Thoracic aorta (tissue), 2 donors: ENCODE measurements at places on chromosomes 2 and 18. TPM values are rescaled to one million over a fixed set of nuclear protein-coding genes. Genes with fewer than 3 reads are reported as not detected.

The MBP gene
- 42.2 TPM for total RNA-seq

The DSC2 gene
- 2.7 TPM for total RNA-seq

DNA sequence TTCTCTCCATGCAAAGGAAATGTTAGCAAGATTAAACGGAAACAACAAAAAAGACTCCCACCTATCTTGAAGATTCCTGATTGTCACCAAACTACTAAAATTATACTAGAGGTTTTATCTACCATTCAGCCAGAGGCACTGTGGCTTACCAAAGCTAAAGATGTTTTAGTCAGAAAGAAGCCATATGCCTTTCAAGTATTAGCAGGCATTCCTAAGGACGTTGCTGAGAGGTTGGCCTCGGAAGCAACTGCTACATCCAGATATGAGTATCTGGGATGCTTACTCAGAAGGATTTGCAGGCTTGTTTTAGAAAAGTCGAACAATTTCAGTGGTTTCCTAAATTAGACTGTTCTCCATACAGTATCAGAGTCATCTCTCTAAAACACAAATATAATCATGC is 88.3 kb upstream of the UBE2E3 start:
- DNase-seq, result no peak

DNA sequence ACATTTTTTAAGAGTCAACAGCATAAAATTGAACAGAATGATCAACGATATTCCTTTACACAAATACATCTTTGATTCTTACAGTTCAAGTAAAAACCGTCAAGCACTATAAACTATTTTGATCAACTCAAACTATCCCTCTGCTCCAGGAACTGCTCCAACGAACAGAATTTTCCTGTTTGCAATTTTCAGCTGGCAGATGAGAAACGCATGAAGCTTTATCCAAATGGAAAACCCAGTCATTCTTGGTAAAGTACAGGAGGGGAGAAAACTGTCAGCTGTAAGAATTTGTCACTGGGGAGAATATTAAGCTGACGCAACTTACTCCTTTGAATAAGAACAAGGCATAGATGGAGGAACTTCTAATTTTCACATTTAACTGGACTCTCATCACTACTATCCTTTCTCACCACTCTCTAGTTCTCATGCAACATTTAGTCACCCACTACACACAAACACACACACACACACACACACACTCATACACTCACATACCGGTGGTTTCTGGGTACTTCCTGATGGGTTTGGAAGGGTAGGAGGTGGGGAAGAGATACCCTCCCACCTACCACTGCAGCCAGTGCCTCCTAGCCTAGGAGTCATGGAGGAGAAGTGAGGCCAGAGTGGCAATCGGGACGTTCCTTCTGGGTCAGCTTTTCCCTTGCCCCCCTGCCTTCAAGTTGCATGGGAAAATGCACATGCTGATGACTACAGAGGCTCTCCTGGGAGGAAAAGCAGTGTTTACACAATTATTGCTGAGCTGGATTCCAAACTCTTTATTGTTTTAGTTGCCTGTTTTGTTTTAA is 54.0 kb upstream of the SPATS2L start:
- no peak for DNase-seq

The GLI2 gene
- total RNA-seq, result 4.9 TPM

The FEV gene
- total RNA-seq, result not detected

DNA sequence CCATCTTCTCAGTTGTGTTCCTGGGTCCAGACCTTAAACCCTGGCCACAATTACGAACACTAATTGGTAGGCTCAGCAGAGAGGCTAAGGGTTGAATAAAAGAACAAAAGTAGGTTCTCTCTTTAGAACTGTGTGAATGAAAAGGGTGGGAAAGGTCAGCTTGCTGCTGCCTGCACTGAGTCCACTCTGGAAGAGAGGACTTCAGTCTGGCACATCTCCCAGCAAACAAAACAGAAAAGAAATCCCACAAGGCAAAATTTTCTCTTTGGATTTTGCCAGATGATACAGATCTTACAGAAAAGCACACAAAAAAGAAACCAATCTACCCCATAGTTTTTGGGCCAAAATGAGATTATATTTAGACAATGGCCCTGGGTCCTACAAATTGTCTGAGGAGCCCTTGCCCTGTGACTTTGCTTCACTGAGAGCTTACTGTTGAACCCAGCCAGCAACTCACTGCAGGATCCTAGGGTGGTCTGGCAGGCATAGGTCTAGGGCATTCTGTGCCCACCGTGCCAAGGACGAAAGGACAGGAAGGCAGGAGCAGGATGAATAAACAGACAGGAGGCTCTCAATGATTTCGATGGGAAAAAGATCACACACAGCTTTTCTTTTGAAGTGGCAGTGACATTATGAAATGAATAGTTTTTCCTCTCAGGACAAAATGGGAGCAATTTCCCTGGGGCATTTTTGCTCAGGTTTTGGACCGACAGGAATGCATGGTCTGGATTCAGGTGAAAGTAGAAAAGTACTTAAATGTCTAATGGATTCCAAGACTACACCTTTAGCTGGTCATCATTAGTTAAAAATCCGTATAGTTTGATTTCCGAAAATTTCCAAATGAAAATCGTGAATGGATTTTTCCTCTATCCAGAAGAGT is 68.4 kb upstream of the STAM2 start:
- no peak for DNase-seq

DNA sequence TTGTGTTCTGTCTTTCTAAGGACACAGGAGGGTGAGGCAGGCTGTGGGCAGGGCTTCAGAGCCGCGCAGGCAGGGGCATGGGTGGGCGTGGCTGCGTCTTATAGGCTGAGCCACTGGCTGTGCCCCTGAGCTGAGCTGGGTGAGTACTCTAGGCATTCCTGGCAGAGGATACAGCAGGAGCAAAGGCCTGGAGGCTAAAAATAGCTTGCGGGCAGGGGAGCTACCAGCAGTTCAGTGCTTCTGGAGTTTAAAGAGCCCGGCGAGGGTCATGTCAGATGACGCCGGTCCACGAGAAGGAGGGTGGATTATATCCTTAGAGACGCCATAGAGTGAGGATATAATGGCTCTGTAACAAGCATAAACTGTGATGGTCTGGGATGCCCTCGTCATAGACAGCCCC is 31.5 kb upstream of the PDIA6 start:
- no peak for DNase-seq

The FBXO48 gene
- 0.56 TPM for total RNA-seq

DNA sequence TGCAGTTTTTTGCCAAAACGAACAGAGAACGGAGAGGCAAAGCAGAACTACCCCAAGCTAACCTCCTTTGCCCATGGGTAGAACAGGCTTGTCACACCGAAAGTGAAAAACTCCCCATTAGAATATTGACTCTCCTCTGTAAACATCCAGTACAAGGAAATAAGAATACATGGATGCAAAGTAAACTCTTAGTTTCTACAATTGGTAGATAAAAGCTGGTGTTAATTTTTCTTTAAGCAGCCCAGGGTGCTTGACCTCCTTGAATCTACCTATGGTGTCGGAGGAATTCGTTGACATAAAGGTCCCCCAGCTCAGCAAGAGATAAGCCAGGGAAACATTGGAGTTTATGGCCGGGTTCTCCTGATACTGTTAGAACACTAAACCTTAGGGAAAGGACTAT is 48.4 kb upstream of the DSG1 start:
- DNase-seq, result no peak

GRCh38 chr2:181122601-181123000 is 142.2 kb downstream of the UBE2E3 start:
- DNase-seq, result no peak

The SPTBN1 gene
- total RNA-seq, result 415 TPM

The ARMC9 gene
- 68.5 TPM for total RNA-seq

The DLX2 gene
- total RNA-seq, result 1.6 TPM

The GCA gene
- 22.5 TPM for total RNA-seq

- DNase-seq, result no peak
Measured at GRCh38 chr2:25285265-25286024, 56.3 kb downstream of the DNMT3A start.

GRCh38 chr18:75548353-75548905 is 120.9 kb upstream of the SMIM21 start:
- DNase-seq, result no peak

DNA sequence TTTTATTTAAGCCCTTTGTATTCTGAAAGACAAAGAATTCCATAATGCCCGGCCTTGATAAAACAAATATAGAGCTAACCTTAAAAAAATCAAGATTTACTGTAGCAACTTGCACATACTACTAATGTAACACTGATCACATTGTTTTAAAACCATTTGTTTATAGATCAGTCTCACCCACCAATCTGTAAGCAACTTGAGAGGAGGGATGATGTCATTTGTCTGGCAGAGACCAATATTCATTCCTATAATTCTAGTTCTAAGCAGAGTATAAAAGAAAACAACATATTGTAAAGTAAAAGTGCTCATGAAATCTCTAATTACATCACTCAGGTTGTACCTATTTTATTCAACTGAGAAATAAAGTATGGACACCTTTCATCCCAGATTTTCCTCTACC is 380.6 kb downstream of the TGIF1 start:
- DNase-seq, result no peak

DNA sequence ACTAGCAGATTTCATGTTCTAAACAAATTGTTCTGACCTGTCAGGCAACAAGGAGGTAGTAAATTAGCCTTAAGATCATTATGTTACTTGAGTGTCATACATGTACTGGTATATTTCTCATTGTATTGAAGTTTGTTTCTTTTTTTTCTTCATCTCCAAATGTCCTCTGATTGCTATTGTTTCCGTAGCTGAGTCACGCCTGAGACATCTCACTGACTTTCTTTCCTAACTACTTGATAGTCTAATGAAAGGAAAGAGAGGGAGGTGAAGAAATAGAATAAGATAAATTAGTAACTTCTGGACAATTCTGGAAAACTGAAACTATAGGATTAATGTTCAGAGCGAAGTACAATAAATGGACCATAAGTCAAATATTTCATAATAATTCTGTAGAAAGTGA is 1049.9 kb downstream of the TSN start:
- no peak for DNase-seq

The GAL3ST2 gene
- total RNA-seq, result 2.2 TPM

DNA sequence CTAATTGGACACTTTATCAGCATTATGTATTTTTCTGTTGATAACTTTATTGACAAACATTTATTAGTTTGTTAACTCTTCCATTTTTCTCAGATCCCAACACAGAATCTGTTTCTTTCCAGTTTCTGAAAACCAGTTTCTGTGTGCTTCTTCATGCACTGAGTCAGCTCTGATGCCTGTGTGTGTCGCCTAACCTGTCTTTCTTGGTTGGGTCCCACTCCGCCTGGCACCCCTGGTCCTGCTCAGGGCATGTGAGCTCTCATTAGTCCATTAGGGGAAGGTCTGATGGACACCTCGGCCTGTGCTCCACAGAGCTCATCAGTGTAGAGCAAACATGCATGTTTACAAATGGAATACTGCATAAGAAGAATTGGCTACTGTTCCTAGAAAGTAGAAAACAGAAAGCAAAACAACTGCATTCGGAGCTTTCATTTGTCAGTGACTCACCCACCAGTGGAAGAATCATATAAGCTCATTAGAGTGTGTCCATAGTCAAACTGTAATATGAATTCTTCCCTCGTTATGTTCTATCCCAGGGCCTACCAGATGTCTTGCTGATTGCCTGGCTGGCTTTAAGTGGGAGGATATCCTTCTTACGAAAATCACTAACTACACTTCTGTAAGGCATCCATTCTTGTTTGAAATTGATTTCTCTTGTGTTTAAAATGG is 137.7 kb downstream of the SNTG2 start:
- DNase-seq, result no peak

The LRP1B gene
- 0.27 TPM for total RNA-seq

DNA sequence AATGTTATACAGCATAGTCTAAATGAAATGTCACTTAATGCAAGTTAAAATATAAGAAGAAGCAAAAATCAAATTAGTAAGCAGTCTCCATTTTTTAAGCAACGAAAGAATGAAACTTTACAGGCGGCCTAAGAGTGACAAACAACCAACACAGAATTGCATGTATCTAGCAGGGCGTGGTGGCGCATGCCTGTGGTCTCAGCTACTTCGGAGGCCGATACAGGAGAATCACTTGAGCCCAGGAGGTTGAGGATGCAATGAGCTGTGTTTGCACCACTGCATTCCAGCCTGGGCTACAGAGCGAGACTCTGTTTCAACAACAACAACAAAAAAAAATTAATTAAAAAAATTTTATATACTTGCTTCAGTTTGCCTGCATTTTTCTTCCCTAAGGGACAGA is 16.6 kb downstream of the RBMS1 start:
- no peak for DNase-seq

DNA sequence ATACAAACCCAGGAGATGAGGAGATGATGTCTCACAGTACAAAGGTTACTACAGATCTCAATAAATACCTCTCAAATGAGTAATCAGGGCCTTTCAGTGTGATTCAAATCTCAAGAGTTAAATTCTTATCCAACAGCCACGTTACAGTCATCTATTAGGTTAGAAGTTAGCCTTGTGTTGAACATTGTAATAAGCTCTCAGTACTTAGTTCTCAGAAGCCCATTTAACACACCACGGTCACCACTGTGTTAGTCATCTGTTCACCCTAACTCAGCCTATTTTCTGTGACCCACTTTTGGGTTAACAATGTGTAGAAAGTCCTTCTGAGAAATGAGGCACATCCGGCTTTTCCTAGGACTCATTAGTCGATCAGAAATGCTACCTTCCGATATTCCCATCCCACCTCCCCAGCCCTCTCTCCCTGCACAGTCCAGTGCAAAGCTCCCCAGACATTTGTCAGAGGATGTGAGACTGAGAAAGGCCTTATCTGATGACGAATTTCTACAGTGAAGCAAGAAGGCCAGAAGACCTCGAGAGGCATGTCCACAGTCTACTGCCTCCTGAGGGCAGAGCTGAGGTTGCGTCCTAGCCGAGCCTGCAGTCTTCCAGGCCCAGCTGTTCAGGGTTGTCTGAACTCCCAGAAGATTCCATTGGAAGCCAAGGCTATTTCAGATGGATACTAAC is 92.6 kb downstream of the ACTR2 start:
- DNase-seq, result no peak

DNA sequence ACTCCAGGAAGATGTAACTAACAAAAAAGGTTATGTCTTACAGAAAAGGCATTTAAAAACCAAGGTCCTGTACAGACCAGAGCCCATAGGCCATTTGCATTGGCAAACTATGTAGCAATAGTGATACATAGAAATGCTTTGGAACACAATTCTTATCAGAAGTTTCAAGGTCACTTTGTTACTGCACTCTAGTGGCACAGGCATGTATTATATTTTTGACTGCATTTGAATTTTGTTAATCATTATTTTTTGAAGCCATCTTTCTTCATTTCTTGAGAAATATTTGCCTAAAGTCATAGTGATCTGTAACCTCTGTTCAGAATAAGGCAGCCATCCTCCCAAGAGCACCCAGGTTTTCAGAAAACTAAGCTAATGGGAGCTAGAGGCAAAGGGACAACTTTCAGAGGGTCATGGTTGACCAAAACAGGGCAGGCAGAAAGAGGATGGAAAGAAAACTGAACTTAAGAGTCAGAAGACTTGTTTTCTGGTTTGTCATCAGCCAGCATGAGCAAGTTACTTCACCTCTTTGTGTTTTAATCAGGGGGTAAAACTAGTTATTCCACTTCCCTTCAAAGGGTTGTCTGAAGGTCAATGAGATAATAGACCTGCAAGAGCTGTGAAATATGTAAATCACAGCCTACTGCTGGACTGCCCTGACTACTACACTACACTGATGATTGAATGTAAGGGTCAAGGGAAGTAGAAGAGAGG is 41.5 kb downstream of the SLC38A11 start:
- DNase-seq, result no peak

- no peak for DNase-seq
Measured at GRCh38 chr2:143329288-143329687, 200.1 kb downstream of the ARHGAP15 start.

The STARD6 gene
- total RNA-seq, result not detected

- DNase-seq, result no peak
Measured at GRCh38 chr2:42872721-42873120, 80.3 kb upstream of the HAAO start.
